ENCODE measurements at places on chromosomes 7 and 10. TPM values are rescaled to one million over a fixed set of nuclear protein-coding genes. Genes with fewer than 3 reads are reported as not detected.

DNA sequence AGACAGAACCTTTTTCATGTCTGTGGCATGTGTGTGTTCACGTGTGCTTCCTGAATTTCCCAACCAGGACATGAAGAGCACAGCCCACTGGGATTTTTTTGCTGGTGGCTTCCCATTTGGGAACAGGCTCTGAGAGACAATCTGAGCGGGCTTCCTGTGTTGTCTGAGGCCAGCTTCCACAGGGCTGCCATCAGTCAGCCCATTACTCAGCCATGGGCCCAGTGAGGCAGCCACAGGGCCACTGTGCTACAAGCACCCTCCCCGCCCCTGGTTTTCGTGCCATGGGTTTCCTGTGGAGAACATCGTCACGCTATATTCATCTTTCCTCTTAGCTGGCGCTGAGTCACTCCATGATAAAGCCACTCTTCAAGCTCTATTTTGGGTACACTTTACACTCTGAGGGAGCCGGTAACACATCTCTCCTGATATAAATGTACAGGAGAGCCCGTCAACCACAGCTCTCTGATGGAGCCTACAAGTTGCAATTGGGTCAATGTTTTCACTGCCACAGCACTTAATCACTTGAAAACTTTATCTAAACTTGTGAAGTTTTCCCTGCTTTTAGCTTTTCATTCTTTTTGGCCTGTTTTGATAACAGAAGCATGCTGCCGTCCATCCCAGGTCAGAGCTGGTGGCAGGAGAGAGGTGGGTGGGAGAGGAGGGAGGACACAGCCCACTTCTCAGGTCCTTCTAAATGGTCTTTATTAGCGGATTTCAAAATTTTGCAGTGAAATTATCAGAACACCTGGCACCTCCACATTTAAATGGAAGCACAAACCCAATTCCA lies 96.9 kb downstream of the HIPK2 start:
- H3K36me3 ChIP-seq: peaks cover 19% of the 10 kb centered on the region
- DNase-seq: peak; percentile 39
- no peaks in the 10 kb centered on the region for H3K27me3 ChIP-seq
- H3K4me3 ChIP-seq: peak overlapping the region; percentile 39

DNA sequence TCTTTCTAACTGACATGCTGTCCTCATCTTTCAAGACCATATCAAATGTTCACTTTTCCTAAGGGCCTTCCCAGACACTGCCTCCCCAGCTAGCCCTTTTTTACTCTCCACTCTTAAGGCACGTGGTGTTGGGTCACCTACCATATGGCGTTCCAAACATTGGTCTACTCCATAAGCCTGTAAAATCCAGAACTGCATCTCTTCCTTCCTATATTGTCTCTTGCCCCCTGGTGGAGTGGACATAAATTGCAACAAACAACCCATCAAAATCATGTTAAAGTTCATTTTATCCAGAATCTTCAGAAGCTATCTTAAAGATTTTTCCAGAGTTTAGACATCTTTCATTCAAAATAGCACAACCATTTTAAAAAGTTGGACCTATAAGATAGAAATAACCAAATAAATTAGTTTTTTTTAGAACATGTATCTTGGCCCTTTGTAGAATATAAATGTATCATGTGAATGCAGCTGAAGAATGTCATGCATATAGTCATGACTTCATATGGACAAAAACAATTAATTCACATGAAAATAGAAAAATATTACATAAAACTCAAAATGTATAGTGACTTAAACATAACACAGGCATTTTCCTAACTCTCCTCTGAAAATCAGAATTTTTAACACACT lies 180.6 kb upstream of the CHRM2 start:
- no peaks in the 10 kb centered on the region for H3K4me1 ChIP-seq
- H3K4me3 ChIP-seq: no peak overlapping the region
- no peaks in the 10 kb centered on the region for H3K36me3 ChIP-seq
- no peak for DNase-seq

DNA sequence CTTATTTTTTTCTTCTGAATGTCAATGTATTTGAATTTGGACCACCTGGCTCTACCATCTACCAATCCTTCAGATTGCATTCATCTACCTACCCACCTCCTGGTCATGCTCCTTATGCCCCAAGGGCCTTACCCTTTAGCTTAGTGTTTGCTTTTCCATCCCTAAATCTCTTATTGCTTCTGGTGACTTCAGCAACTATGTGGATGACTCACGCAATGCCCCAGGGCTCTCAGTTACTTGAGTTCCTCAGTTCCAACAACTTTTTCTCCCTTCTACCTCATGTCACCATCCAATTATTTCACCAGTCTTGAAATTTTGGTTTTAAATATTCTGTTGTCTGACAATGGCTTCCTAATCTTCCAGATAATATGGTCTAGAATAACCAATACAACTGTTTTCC lies 118.9 kb downstream of the CFAP58 start:
- no peak overlapping the region for H3K4me3 ChIP-seq
- peaks cover 16% of the 10 kb centered on the region for H3K27me3 ChIP-seq
- H3K27ac ChIP-seq: no peak overlapping the region
- no peaks in the 10 kb centered on the region for H3K36me3 ChIP-seq
- no peaks in the 10 kb centered on the region for H3K4me1 ChIP-seq

GRCh38 chr7:29243910-29244655 lies 49.5 kb downstream of the CHN2 start:
- DNase-seq: no peak
- no peaks in the 10 kb centered on the region for H3K36me3 ChIP-seq
- H3K27ac ChIP-seq: no peak overlapping the region
- H3K4me3 ChIP-seq: no peak overlapping the region
- peaks cover 12% of the 10 kb centered on the region for H3K27me3 ChIP-seq

DNA sequence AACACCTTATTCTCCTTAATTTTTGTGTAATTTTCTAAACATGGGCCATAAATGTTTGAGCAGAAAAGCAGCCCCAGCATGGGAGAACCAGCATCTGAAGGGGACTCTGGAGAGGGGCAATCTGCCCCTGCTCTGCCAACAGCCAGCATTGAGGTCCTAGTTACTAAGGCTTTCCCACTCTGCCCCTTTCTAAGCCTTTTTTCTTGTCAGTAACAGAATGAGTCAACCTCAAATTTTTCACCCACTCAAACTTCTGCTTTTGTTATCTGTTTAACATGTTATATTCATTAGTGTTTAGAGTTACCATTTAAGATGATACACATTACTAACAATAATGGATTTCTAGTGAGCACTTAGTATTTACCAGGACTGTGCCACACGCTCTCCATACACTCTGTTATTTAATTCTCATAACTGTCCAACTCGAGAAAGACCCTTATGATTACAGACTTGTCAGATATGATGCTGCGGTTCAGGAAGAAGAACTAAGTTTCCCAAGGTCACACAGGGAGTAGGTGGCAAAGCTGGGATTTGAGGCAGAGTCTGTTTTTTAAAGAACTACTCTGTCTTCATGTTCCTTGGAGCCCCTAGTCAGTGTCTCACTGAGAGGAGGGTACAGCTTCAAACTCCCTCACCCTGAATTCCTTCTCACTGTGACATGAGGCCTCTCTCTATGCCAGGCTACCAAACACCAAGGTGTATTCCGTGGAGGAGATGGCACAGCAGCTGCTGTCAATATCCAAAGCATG lies 19.9 kb upstream of the GPAM start:
- H3K4me1 ChIP-seq: no peaks in the 10 kb centered on the region
- no peaks in the 10 kb centered on the region for H3K36me3 ChIP-seq
- H3K27ac ChIP-seq: no peak overlapping the region
- DNase-seq: no peak
- peaks cover 17% of the 10 kb centered on the region for H3K27me3 ChIP-seq

- peaks cover 2% of the 10 kb centered on the region for H3K36me3 ChIP-seq
- no peak for DNase-seq
- H3K27ac ChIP-seq: peak overlapping the region; percentile 95
These were observed 70.5 kb downstream of the ZMIZ1 start for GRCh38 chr10:79139124-79139835.

- DNase-seq: peak; percentile 38
- peak overlapping the region; percentile 79 for H3K27ac ChIP-seq
These were observed 4.0 kb upstream of the LEP start for GRCh38 chr7:128236924-128237586.

GRCh38 chr7:128266883-128267594 lies 26.0 kb downstream of the LEP start:
- no peaks in the 10 kb centered on the region for H3K36me3 ChIP-seq
- H3K4me1 ChIP-seq: peaks cover 3% of the 10 kb centered on the region
- H3K27ac ChIP-seq: no peak overlapping the region
- H3K4me3 ChIP-seq: no peak overlapping the region
- peaks cover 40% of the 10 kb centered on the region for H3K27me3 ChIP-seq
- DNase-seq: no peak

DNA sequence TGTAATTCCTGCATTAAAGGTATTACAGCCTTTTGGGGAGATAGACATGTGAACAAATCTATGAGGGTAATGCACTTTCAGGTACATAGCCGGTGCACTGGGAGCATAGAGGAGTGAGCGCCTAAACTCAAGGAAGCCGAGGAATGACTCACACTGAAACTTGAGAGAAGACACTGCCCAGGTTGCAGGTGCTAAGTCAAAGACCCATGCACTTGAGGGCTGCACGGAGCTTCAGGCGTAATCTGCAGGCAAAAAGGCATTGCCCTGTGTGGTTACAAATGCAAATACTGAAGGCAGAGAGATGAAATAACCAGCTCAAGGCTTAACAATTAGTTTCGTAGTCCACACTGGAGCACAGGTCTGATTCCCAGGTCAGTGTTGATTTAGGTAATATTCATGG lies 51.0 kb upstream of the OSBPL3 start:
- DNase-seq: no peak
- no peak overlapping the region for H3K4me3 ChIP-seq
- peaks cover 4% of the 10 kb centered on the region for H3K27me3 ChIP-seq
- H3K27ac ChIP-seq: no peak overlapping the region
- H3K4me1 ChIP-seq: peaks cover 28% of the 10 kb centered on the region
- H3K36me3 ChIP-seq: peaks cover 2% of the 10 kb centered on the region

DNA sequence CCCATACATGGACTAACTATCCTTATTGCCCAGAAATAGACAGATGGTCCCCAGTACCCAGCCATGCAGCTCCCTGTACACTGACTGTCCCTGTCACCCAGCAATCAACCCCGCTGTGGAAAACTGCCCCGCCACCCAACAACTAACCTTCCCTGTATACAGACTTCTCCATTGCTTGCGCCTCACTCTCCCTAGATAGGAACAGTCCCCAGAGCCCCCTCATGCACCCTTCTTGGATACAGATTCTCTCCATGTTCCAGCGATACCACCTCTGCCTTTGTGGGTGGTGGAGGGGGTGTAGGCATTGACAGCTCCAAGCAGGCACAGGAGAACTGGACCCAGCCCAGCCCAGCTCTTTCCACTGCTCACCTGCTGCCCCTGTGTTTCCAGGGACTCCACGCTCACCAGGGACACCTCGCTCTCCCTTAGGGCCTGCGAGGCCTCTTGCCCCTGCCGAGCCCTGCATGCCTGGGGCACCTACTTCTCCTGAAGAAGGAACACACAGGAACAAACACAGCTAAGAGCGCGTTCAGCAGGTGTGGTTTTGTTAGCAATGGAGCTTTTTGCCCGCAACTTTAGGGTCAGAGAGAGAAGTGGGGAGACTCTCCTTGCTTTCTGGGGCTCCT lies 7.2 kb downstream of the SFTPD start:
- no peak overlapping the region for H3K27ac ChIP-seq
- no peak for DNase-seq
- no peak overlapping the region for H3K4me3 ChIP-seq
- H3K4me1 ChIP-seq: peaks cover 8% of the 10 kb centered on the region

DNA sequence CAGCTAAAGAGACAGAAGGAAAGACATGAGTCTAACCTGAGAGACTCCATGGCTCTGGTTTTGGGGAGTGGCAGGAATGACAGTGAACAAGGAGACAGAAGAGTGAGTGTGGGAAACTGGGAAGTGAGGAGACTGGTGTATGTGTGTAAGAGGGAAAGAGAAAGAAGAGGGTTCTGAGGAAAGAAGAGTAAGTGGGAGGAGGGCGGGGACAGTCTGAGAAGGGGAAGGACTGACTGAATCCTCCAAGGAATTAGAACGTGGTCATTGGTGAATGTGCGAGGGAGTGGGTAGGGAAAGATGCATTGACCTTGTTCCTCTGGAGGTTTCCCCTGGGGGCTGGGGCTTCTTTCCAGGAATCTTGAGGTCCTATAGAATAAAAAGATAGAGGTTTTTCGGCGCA lies 26.6 kb downstream of the WNT8B start:
- peak overlapping the region; percentile 10 for H3K27ac ChIP-seq
- H3K4me3 ChIP-seq: no peak overlapping the region
- H3K4me1 ChIP-seq: peaks cover 14% of the 10 kb centered on the region
- DNase-seq: no peak
- no peaks in the 10 kb centered on the region for H3K27me3 ChIP-seq

GRCh38 chr7:1357601-1358271 lies 101.5 kb downstream of the MICALL2 start:
- DNase-seq: no peak
- no peaks in the 10 kb centered on the region for H3K36me3 ChIP-seq

DNA sequence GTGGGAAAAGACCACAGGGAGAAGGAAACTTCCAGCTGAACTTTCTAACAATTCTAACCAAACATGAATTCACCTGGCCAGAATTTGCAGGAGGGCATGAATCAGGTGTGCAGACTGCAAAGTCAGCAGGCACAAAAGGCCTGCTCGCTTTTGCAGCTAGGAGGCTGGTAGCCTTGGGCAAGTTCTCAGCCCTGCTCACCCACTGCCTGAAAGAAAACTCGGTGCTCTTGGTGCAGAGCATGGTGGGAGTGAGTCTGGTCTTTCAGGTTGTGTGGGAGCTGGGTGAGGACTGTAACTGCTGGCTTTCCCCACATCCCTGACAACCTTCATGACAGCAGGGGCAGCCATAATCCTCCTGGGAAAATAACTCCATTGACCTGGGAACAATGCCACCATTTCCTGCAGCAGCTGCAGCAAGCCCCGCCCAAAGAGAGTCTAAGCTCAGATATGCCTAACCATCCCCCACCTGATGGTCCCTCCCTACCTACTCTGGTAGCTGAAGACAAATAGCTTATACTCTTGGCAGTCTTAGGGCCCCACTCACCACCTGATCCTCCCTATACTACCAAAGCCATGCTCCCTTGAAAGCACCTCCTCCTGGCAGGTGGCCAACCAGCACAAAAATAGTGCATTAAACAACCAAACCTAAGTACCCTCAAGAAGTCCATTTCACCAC lies 31.6 kb downstream of the ZNF117 start:
- no peak overlapping the region for H3K4me3 ChIP-seq
- H3K27ac ChIP-seq: no peak overlapping the region
- H3K36me3 ChIP-seq: no peaks in the 10 kb centered on the region
- H3K4me1 ChIP-seq: no peaks in the 10 kb centered on the region
- H3K27me3 ChIP-seq: peaks cover 2% of the 10 kb centered on the region

YAE1 gene
- 20.1 TPM for total RNA-seq

CARD11 gene
- total RNA-seq: 151 TPM

ZP3 gene
- 0.80 TPM for total RNA-seq

LBX1 gene
- not detected for total RNA-seq

THNSL1 gene
- 4.7 TPM for total RNA-seq

RBM28 gene
- 42.0 TPM for total RNA-seq

RELN gene
- not detected for total RNA-seq

NUTM2B gene
- 1.6 TPM for total RNA-seq

NUTM2E gene
- total RNA-seq: not detected
